ENCODE measurements at places on chromosomes 7 and 10.

- no peaks in the 10 kb centered on the region for H3K4me1 ChIP-seq
- no peak overlapping the region for H3K27ac ChIP-seq
These were observed 61.3 kb downstream of the RNLS start for GRCh38 chr10:88521791-88522190.

DNA sequence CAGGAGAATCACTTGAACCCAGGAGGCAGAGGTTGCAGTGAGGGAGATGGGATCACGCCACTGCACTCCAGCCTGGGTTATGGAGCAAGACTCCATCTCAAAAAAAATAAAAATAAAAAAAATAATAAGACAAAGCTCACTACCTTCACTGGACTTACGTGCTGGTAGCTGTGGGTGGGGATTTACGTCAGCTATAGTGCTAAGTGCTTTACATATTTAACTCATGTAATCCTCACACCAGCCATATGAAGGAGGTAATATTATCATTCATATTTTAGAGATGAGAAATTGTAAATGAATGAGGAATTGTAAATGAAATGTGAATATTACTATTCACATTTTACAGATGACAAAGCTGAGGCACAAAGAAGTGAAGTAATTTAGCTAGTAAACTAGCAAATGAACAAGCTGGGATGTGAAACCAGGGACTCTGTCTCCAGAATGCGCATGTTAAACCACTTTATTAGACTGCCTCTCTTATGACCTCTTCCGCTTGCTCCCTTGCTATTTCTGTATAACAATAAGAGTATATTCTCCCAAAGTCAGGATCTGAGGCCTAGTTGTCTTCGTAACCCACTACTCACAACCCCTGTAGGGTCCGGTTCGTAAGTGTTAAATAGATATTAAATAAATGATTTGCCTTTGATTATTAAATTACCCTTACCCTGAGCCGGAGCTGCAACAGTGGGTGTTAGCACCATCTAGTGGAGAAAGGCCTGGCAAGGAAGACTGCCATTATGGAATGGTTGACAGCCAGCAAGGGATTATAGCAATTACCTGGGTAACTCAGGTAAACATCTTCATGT lies 70.2 kb downstream of the HTR7 start:
- H3K4me3 ChIP-seq = no peak overlapping the region
- no peak for DNase-seq
- H3K36me3 ChIP-seq = no peaks in the 10 kb centered on the region
- H3K27ac ChIP-seq = no peak overlapping the region
- peaks cover 8% of the 10 kb centered on the region for H3K27me3 ChIP-seq

DNA sequence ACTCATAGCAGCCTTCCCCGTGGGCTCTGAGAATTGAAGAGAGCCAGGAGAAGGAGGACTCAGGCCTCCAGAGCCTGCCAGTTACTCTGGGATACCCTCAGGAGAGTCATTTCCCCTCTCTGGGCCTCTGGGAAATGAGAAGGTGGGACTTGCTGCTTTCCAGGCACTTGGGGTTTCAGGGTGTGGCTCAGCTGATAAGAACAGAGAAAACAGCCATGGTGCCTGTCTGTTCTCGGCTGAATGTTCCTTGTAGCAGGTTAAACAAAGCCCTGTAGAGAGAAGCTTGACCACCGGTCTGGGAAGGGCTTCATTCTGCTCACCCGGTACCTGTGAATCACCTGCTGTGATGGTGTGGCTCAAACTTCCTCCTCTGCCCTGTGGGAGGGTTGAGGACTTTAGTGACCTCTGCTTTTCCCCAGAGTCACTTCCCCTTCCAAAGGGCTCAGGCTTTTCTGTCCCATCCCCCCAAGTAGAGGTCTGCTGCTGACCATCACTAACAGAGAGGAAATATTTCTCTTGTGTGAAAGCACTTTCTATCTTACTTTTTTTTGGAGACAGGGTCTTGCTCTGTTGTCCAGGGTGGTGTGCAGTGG lies 212.4 kb upstream of the GALNT17 start:
- no peak for DNase-seq
- no peak overlapping the region for H3K27ac ChIP-seq
- no peak overlapping the region for H3K4me3 ChIP-seq
- H3K4me1 ChIP-seq = no peaks in the 10 kb centered on the region

- no peaks in the 10 kb centered on the region for H3K36me3 ChIP-seq
- H3K27ac ChIP-seq = no peak overlapping the region
- H3K4me3 ChIP-seq = no peak overlapping the region
- peaks cover 1% of the 10 kb centered on the region for H3K4me1 ChIP-seq
- H3K27me3 ChIP-seq = no peaks in the 10 kb centered on the region
- DNase-seq = no peak
These were observed 236.6 kb upstream of the GRB10 start for GRCh38 chr7:51019191-51019844.

All from activated T-cell treated with anti-CD3 and anti-CD28 coated beads, Interleukin-2, amount 50 U/mL, for 24 hours (primary cell).